Activated naive CD4-positive, alpha-beta T cell treated with anti-CD3 and anti-CD28 coated beads, Interleukin-2, amount 50 U/mL, for 72 hours (primary cell): ENCODE measurements at places on chromosomes 4 and X. TPM values are rescaled to one million over a fixed set of nuclear protein-coding genes. Genes with fewer than 3 reads are reported as not detected.
A peak's percentile ranks its signal among the peaks of the same experiment; 100 is the strongest.

The SULT1E1 gene
- not detected for total RNA-seq

The CXCL10 gene
- 0.20 TPM for total RNA-seq

The CFAP99 gene
- total RNA-seq: not detected

The MAGEA8 gene
- not detected for total RNA-seq

The NSG1 gene
- total RNA-seq: 0.91 TPM

The STPG2 gene
- 0.19 TPM for total RNA-seq

The TMEM150C gene
- not detected for total RNA-seq

The SLC2A9 gene
- 1.2 TPM for total RNA-seq

The SPACA5 gene
- not detected for total RNA-seq

The CLCN4 gene
- total RNA-seq: not detected

The P2RY8 gene
- total RNA-seq: 18.9 TPM

GRCh38 chrX:137195296-137195695 lies 161.5 kb upstream of the GPR101 start:
- DNase-seq: no peak

DNA sequence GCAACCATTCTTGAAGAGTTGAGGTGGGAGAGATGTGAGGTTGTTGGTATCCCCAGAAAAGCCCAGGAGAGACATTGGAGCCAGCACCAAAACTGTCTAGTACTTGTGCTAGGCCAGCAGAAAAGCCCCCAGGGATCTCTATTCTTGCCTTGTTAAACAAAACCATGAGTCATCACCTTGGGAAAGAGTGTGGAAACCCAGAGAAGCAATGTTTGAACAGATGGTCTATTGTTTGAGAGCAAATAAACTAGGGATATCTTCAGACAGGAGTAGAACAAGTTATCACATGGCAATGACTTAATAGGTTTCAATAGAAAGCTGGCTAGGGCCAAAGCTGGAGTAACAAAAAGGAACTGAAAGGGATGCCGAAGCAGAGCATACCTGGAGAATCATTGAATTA lies 195.7 kb upstream of the CASK start:
- DNase-seq: no peak

DNA sequence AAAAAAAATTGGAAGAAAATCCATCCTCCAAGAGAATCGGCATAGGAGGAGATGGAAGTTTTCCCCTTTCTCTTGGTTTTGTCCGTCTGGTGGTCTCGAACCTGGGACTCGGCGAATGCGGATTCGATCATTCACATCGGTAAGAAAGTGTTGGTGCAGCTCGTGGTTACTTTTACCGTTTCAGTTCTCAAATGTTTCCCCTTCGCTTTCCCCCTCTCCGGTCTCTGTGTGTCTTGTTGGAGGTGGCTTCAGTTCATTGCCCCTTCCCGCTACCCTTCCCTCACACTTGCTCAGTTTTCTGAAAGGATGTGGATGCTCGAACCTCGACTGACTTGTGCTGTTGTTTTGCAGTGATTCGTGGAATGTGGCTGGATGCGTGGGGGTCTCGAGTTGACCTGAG lies 840 bp downstream of the GRID2 start:
- no peak for DNase-seq

GRCh38 chr4:188328966-188329365 lies 189.7 kb downstream of the TRIML1 start:
- no peak for DNase-seq

DNA sequence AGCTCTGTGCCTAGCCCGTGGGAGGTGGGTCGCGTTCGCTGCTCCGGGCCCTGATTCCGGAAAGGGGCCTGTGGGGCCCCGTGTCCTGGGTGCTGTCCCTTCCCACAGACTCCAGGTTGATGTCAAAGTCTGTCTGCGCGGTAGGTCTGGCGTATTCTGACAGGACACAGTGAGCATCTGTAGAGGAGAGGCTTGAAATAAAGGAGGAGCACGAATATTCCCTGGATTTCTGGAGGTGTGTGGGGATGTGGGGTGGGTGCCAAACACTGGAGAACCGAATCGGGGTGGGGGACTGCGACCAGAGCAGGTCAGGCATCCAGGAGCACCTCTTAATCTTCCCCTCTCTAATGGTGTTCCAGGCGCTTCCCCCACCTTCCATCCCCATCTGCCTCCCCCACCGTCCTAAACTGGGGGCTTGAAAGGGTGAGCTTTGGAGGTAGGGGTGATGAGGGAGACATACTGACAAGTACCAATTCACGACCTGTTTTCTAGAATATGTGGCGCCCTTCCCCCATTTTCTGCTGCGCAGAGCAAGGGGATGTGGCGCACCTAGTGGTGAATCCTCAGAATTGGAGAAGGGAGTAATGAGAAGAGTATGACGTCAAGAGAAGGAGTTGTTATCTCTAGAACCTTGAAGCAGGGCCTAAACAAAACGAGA lies 877 bp downstream of the GPRASP1 start:
- DNase-seq: peak; percentile 28

DNA sequence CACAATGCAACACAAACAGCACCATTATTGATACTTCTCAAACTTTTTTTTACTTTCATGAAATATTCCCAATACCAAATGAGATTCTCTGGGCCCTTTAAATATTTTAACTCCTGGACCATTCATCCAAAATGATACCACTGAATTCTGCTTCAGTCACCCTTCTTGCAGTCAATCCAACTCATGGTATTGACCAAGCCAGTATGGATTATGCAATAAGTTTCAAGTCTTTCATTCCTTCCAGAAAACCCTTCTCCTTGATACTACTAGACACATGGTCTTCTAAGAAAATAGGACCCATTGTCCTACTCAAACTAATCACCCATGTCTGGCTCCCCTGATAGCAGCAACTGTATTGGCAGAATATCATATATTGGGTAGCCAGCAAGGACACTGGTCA lies 23.0 kb downstream of the ZNF721 start:
- DNase-seq: no peak

DNA sequence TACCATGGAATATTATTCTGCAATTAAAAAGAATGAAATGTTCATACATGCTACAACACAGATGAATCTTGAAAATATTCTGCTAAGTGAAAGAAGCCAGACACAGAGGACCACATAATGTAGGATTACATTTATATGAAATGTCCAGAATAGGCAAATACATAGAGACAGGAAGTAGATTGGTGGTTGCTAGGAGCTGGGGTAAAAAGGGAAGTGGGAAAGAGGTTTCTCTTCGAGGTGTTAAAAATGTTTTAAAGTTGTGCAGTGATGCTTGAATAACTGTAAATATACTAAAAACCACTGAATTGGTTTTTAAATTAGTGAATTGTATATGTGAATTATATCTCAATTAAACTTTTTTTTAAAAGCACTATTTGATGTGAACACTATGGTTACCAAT lies 3.6 kb upstream of the NXT2 start:
- no peak for DNase-seq

DNA sequence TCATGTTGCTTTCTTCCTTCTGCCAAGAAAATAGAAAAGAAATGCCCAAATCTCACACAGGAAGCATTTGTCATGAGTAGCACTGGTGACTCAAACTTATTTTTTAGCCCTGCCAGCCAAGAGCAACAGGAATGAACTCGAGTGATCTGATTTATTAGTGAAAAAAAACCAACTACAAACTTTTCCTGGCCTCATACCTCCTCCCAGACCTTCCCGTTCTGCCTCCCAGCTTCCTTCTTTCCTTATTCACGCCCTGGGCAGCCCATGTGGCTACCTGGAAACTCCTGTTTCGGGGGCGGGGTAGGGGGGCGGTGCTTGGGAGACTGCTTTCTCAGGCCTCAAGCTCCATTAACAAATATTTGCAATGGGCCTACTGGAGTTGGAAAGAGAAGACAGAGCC lies 178.5 kb downstream of the NHS start:
- DNase-seq: no peak

GRCh38 chr4:177728361-177729152 lies 286.3 kb upstream of the AGA start:
- no peak for DNase-seq

DNA sequence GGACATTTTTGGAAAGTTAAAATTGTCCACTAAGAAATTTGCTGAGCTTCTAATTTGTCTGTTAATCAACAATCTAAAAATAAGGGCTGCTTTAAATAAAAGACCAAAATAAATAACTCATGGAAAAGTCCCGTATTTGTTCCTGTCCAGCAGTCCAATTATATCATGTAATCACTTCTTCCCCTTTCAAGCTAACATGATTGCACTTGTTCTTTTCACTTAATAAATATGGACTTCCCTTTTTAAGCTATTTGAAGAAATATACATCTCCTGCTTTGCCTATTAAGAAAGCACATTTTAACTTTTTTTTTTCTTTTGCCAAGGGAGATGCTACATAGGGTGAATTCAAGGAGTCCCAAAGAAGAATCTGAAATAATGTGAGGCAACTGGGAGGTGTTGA lies 55.6 kb upstream of the FRAS1 start:
- DNase-seq: no peak

DNA sequence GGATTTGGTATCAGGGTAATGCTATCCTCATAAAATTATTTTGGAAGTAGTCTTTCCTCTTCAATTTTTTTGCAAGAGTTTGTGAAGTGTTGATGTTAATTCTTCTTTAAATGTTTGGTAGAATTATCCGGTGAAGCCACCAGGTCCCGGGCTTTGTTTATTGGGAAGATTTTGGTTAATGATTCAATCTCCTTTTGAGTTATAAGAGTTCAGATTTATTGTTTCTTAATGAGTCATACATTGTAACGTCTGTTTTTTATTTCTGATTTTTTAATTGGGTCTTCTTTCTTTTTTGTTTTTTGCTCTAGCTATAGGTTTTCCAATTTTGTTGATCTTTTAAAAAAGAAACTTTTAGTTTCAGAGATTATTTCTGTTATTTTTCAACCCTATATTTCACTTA lies 412.3 kb downstream of the PDGFC start:
- DNase-seq: no peak

GRCh38 chr4:157052429-157053040 lies 23.4 kb upstream of the GLRB start:
- DNase-seq: no peak

DNA sequence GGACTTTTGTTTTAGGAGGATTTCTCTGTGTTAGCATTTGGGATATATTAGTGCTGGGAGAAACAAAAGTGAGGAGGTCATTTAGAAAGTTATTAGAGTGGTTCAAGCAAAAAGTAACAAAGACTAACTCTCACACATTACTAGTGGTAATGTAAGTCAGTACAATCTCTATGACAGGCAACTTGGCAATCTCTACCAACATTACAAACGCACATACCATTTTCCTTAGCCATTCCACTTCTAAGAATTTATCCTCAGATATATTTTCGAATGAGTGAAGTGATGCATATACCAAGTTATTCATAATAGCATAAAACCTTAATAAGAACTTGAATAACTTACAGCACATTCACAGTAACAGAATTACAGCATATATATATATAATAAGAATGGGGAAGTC lies 146.2 kb downstream of the PRSS12 start:
- no peak for DNase-seq

DNA sequence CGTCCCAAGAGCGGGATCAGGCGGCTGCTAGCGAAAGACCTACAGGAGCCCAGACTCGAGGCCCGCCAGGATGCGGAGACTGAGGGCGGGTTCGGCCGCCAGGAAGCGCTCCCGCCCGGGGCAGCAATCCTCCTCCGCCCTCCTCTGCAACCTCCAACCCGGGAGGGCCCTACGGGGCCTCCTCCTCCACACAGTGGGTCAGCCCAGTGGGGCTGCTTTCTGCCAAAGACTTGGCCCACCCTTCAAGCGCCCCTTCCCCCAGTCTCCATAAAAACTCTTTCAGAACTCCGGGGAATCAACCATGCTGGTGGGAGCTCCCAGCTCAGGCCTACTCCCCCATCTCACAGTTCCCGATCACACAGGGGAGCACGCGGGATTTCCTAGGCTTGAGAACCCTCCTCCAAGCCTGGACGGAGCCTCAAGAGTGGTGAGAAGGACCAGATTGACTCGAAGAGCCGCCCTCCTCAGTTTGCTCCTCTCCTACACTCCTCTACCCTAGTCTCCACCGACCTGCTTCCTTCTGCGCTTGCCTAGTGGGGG lies 77.5 kb downstream of the RLIM start:
- DNase-seq: no peak

DNA sequence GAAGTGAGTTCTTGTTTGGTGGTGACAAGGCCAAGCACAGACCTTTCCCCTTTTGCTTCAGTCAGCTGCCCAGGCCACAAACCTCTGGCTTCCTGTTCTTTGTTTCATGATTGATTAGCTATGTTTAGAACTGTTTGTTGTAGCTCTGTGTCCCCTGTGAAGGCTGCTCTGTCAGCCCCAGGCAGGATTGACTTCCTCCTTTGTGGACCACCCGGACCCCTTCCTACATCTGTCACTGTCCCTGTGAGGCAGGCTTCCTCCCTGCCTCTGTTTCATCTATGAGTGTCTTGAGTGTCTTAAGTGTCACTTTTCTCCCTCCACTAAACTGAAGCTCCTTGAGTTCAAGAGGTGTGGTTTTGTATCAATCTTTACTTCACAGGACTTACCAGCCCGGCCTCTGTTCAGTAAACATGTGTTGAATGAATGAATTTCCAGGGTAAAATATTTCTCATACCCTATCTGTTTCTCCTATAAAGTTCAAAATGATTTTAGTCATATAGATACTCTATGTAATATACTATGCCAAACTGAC lies 83.5 kb downstream of the ZNF674 start:
- no peak for DNase-seq

- DNase-seq: no peak
Measured at GRCh38 chr4:106530821-106531220, 162.2 kb upstream of the GIMD1 start.

- DNase-seq: no peak
Measured at GRCh38 chr4:184461711-184462441, 12.5 kb downstream of the IRF2 start.

GRCh38 chr4:14138106-14138505 lies 510.6 kb upstream of the BOD1L1 start:
- no peak for DNase-seq

- no peak for DNase-seq
Measured at GRCh38 chr4:66372706-66373105, 702.4 kb upstream of the EPHA5 start.

- DNase-seq: no peak
Measured at GRCh38 chr4:155688860-155689259, 22.2 kb downstream of the GUCY1A1 start.

GRCh38 chr4:177339477-177340374 lies 30.1 kb downstream of the NEIL3 start:
- no peak for DNase-seq

- no peak for DNase-seq
Measured at GRCh38 chr4:1318488-1319213, 28.4 kb upstream of the UVSSA start.

- DNase-seq: no peak
Measured at GRCh38 chr4:158133551-158133950, 39.3 kb downstream of the GASK1B start.

DNA sequence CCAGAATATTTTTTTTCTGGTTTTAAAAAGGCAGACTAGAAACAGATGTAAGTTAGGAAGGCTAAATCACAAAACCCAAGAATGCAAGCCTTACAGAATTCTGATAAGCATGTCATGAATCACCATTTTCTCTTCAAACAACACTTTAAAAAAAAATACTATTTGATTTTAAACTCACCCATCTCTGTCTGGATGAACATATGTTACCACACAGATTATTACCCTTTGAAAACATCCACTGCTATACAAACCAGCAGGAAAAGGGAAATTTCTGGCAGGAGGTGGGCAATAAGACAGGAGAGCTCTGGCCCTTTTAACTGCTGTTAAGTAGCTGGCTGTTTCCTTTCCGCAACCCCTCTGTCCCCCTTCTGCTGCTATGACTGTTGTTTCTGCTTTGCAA lies 317.7 kb upstream of the NOCT start:
- no peak for DNase-seq
